ENCODE measurements at places on chromosomes 12 and 14.

GRCh38 chr14:33742166-33742565 lies 208.7 kb downstream of the EGLN3 start:
- no peak for DNase-seq

DNA sequence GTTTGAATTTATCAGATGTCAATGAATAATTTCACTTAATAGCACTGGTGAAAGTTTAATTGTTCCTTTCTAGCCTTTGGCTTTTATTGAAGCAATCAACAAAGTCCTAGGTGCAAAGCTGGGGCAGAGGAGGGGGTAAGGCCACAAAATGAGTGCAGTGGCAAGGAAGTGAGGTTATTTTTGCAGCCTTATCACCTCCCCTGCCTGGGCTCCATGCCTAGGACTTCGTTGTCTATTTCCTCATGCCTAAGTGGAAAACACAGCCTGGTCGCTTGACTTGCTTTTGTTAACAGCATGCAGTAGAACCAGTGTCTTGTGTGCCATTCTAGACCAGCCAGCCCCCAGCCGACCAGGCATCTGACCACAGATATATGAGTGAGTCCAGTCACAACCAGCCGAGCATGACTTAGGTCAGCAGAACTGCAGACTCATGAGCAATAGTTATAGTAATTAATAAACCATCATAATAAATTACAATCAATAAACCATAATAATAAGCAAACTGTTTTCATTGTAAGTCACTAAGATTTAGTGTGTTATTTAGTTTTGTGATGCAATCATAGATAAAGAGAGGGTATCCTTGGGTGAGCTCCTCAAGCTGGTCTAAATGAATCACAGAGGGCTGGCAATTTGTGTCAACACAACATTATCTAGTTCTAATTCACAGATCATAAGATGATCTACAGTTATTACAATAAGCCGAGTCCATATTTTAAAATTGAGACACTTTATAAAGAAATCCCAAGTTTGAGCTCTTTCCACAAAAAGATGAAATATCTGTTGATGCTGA lies 156.8 kb downstream of the GLT1D1 start:
- no peak for DNase-seq

- no peak for DNase-seq
Measured at GRCh38 chr14:61456720-61457119, 135.3 kb downstream of the PRKCH start.

- no peak for DNase-seq
Measured at GRCh38 chr14:88556581-88556980, 1.8 kb upstream of the PTPN21 start.

DNA sequence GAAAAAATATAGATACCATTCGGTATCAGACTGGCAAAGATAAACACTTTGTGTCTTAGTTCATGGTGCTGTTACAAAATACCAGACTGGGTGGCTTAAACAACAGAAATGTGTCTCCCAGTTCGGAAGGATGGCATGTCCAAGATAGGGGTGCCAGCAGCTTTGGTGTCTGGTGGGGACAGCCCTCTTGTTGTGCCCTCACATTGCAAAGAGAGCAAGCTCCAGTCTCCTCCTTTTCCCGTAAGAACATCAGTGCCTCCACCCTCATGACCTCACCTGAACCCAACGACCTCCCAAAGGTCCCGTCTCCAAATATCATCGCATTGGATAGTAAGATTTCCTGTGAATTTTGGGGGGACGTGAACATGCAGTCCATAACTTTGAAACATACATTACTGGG lies 12.4 kb downstream of the ZBTB42 start:
- DNase-seq: no peak

- no peak for DNase-seq
Measured at GRCh38 chr12:54173906-54174471, 14.8 kb downstream of the SMUG1 start.

- DNase-seq: no peak
Measured at GRCh38 chr12:95146769-95147168, 70.5 kb downstream of the FGD6 start.

DNA sequence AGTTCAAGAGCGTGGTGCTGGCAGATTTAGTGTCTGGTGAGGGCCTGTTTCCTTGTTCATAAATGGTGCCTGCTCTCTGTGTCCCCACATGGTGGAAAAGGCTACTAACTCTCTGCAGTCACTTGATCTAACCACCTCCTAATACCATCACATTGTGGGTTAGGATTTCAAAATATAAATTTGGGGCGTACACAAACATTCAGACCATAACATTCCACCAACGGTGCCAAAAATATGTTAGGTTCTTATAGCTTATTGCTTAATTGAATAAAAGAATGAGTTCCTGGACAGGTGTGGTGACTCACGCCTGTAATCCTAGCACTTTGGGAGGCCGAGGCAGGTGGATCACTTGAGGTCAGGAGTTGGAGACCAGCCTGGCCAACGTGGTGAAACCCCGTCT lies 3.4 kb upstream of the DYRK2 start:
- DNase-seq: no peak

DNA sequence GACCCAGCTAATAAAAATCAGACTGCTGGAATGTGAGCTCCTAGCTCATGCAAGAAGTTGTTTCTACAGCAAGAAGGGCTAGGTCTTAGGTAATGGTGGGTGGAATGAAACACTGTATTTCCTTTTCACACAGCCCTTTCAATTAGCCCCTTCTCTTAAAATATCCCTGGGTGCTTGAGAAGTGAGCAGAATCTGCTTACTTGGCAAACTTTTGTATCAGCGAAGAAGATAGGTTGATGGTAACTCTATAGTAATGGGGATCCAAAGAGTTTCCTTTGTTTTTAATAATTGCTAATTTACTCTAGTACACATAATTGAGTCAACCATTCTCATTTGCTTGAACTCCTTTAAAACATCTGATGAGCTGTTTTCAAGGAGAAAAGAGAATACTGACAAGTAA lies 100.6 kb upstream of the FSCB start:
- no peak for DNase-seq

- DNase-seq: no peak
Measured at GRCh38 chr14:33207467-33208017, 268.9 kb downstream of the NPAS3 start.

GRCh38 chr14:99636487-99636886 lies 8.4 kb upstream of the HHIPL1 start:
- no peak for DNase-seq

DNA sequence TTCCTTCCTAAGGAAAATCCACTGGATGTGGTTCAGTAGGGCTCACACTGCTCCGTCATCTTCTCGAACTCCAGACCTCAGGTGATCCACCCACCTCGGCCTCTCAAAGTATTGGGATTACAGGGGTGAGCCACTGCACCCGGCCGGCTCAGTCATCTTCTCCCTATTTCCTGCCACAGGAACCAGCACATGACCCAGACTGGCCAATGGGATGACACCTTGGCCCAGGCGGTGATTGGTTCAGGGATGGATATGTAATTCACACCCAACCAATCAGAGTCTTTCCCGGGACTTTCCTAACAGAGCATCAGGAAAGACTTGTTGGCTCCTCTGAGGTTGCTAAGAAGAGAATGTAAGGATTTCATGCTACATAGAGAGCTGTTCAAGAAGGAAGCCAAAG lies 19.2 kb upstream of the C12orf76 start:
- no peak for DNase-seq
